ENCODE measurements at places on chromosomes 13 and 19. TPM values are rescaled to one million over a fixed set of nuclear protein-coding genes. Genes with fewer than 3 reads are reported as not detected.

FAM124A gene
- 0.30 TPM for total RNA-seq

C19orf81 gene
- not detected for total RNA-seq

FEM1A gene
- 12.3 TPM for total RNA-seq

LPAR2 gene
- total RNA-seq = 0.83 TPM

EDNRB gene
- 0.30 TPM for total RNA-seq

OR10H1 gene
- total RNA-seq = not detected

GARRE1 gene
- total RNA-seq = 16.9 TPM

SLAIN1 gene
- 0.30 TPM for total RNA-seq

SIGLEC6 gene
- total RNA-seq = not detected

ZNF415 gene
- total RNA-seq = 7.1 TPM

VSTM2B gene
- total RNA-seq = not detected

STOML3 gene
- total RNA-seq = not detected

ZSCAN22 gene
- total RNA-seq = 2.3 TPM

PLIN3 gene
- total RNA-seq = 242 TPM

ZNF382 gene
- 7.3 TPM for total RNA-seq

ANGPTL8 gene
- not detected for total RNA-seq

ZNF738 gene
- 4.1 TPM for total RNA-seq

ZNF492 gene
- 0.12 TPM for total RNA-seq

FGF14 gene
- under 0.01 TPM for total RNA-seq

Measured in smooth muscle cell of the coronary artery (primary cell).